Suprapubic skin (tissue), 4 donors: ENCODE measurements at places on chromosomes 11 and 22.

DNA sequence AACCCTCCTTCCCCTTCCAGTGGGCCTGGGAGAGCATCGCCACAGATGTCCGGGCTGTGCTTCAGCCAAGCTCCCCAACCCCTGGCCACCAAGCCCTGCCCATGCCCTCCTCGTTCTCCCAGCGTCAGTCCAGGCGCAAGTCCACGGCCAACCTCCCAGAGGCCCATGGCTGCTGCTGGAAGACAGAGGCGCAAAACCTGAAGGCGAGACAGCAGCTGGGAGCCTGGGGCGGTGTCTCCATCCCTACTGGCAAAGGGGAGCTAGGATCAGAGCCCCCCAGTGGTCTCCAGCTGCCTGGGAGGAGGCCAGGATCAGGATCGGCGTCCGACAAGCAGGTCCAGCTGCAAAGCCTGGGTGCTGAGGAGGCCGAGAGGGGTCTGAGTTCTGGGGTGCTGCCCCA lies 1.9 kb downstream of the TSGA10IP start:
- DNase-seq: no peak

GRCh38 chr11:121538054-121538453 lies 85.3 kb upstream of the SORL1-AS1 start:
- DNase-seq: no peak

- no peak for DNase-seq
These were observed 3.4 kb downstream of the PTPRJ start for GRCh38 chr11:47983464-47984397.

- no peak for DNase-seq
These were observed 138.9 kb downstream of the LARGE1 start for GRCh38 chr22:33781411-33781810.

DNA sequence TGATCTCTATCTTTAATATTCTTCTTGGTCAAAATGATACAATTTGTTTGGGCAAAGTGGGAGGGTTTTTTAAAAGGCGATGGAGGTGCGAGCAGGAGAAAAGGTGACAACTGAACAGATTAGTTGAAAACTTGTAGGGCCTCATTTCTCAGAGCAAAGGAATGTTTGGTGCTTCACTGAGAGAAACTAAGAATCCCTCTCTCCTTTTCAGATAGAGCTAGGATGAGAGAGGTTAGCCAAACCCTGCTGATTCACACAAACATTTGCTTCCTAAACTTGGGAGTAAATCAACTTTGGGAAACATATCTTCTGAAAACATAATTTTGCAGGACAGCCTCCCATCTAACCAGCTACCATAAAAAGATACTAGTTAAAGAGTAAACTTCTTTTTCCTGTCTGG lies 57.0 kb downstream of the PHF21A start:
- no peak for DNase-seq

- no peak for DNase-seq
These were observed 161.0 kb upstream of the SORL1-AS1 start for GRCh38 chr11:121613724-121614123.

DNA sequence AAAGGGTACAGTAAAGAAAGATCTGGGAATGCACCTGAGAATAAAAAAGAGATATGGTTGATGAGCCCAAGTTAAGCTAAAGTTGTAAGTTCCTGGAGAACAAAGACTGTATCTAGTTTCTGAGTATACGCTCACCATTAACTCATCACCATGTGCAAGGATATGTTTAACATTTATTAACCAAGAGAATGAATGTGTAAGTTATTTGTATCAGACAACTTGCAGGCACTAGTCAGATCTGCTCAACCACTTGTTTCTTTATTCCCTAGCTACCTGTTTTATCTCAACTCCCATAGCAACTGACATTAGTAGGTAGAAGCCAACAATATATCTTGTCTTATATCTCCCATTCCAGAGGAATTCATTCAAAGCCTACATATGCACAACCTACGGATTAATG lies 74.9 kb upstream of the KCNA4 start:
- no peak for DNase-seq

GRCh38 chr22:50306753-50307749 lies at the start of gene PLXNB2:
Gene PLXNB2 (minus strand): TSS chr22:50307646. CDS start chr22:50290584, 17,062 bp downstream.
- no peak for DNase-seq

GRCh38 chr11:106344394-106344793 lies 266.9 kb downstream of the AASDHPPT start:
- no peak for DNase-seq

DNA sequence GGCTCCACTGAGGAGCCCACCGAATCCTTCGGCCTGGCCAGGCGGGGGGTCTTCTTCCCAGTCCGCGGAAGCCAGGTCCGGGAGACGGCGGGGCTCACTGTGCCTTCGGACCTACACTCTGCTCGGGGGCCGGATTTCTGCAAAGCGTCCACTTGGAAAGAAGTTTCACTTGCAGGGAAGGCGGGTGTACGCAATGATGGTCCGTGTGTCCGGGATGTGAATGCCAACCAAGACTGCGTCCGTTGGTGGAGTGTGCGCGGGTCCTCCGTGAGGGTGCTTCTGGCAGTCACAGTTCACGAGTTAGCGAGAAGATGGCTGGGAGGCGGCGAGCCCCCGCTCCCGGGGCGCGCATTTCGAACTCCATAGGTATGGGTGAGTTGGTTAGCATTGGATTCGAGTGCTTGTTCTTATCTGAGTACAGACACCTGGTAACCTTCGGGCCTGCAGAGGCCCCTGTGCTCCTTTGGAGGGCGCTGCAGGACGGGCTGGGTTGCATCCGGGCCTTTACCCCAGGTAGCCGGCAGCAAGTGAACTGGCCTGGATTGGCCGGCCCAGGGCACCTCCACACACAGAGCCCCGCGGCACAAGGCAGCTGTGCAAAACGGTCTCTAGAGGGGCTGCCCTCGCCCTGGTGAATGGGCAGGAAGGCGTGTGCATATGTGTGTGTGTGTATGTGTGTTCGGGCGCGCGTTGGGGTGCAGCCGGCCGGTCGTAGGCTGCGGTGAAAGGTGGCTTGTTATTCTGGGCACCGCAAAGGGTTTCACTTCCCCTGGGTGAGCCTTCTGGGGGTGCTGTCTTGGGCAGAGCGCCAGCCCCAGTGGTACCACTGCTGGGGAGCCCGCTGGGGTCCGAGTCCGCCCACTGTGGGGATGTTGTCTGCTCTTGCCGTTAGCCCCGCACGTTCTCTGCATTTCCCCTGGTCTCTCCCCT lies 13.3 kb upstream of the CYP2R1 start:
- DNase-seq: peak; percentile 80

DNA sequence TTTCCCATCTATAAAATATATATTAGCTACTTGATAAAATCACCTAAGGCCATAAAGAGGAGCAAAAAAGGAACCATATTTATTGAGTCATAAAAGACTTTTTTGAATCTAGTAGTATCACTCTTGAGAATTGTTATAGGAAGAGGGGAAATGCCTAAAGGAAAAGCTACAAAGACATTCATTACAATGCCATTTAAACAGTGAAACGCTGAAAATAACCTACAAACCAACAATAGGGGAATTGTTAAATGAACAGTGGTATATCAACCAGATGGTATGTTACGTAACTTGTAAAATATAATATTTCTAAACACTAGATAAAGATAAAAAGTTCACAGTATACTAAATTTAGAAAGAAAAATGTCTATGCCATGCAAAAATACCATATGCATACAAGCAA lies 47.5 kb downstream of the FAM181B start:
- no peak for DNase-seq

- DNase-seq: no peak
These were observed 7.5 kb upstream of the OR8G1 start for GRCh38 chr11:124233376-124233775.

- DNase-seq: no peak
These were observed 32.2 kb upstream of the AMOTL1 start for GRCh38 chr11:94735907-94736306.

GRCh38 chr11:116234989-116235568 lies 537.7 kb downstream of the BUD13 start:
- no peak for DNase-seq

DNA sequence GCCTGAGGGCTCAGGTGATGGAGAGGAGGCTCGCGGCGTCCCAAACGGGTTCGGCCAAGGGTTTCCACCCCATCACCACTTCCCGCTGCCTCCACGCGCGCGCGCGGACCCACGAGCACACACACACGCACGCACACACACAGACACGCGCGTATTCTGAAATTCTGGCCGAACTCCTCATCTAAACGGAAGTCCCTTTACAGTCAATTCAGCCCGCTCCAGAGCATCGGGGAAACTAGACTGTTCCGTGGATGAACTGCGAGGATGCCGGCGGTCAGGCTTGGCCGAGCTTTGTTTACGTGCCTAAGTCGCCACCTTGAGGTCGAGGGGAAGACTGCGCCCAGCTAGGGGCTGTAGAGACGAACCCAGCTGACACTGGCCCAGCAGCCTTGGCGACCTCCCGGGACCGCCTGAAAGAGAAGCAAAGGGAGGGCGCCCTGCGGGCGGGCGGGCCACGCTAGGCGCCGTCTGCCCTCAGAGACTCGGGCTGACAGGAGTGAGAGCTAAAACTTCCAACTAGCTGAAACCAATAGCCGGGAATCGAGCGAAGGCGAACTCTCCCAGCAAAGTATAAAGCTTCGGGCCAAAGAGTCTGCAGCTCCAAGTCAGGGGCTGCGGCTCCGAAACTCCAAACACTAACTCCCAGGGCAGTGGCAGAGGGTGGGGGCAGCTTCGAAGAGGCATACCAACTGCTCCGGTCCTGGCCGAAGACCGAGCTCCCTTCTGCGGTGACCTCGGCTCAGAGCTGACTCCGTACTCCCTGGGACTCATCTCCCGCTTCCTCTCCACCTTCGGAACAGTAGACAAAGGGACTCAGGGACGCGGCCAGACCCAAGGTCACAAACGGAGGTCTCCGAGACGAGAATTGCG lies 124.7 kb upstream of the C11orf58 start:
- DNase-seq: peak; percentile 88

DNA sequence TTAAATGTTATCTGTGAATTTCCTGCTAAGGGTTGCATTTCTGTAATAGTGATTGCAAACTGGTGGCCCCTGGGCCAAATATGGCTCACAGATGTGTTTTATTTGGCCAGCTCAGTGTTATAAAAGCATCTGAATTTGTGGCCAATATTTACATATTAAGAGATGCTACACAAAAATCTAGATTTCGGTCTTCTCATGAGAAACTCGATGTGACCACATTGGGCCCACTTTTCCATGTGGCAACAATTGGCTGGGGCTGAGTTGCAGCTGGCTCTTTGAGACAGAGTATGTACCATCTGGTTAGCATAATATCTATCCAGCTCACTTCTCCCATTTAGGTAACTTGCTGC lies 244.5 kb upstream of the POU2AF2 start:
- no peak for DNase-seq

GRCh38 chr11:107988397-107989158 lies 20.1 kb upstream of the CUL5 start:
- no peak for DNase-seq

- DNase-seq: no peak
These were observed 1.0 kb upstream of the BIK start for GRCh38 chr22:43109511-43109910.

GRCh38 chr11:68345776-68346461 lies 33.5 kb downstream of the LRP5 start:
- no peak for DNase-seq

DNA sequence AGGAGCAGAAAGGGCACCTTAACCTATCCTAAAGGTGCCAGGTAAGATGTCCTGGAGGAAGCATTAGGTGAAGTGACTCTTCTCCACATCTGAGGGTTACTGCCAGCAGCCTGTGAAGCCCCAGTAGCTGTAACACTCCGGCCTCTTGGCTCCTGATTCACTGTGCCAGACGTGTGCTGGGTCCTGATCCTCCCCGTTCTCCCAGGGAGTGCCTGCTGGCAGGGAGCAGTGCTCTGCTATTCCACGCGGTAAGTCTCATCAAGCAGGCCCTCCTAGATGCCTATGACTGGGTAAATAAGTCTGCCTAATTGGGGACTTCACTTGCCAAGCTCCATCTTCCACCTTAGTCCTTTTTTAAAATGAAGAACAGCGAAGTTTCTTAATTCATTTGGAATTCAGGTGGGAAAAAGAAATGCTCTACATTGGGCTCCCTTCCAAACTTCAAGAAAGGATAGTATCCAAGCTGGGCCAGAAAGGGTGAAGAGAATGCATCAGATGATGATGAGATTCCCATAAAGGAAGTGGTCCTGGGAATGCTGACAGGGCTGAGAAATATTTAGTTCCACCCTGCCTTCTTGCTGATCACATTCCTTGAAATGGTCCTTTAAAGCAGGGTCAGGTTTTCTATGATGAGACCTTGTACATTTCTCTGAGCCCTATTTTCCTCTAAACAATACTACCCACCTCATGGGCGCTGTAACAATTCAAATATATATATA lies 188.0 kb downstream of the MAML2 start:
- DNase-seq: no peak

DNA sequence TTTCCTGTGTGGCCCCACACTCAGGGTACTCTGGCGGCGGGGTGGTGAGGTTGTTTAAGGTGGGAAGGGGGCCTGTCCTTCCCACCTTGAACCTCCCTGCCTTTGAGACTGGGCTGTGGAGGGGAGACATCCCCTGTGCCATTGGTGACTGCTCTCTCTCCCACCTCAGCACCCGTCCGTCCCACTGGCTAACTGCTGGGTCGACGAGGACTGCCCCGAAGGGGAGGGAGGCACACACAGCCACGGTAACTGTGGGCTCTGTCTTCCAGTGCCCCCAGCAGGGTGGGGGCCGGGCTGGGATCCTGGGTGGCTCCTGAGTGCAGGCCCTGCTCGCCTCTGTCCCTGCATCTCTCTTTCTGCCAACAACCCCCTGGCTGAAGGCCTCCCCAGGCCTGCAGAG lies 7.5 kb downstream of the P2RX6 start:
- no peak for DNase-seq

- DNase-seq: no peak
These were observed 1.3 kb downstream of the FAM180B start for GRCh38 chr11:47587723-47588326.

DNA sequence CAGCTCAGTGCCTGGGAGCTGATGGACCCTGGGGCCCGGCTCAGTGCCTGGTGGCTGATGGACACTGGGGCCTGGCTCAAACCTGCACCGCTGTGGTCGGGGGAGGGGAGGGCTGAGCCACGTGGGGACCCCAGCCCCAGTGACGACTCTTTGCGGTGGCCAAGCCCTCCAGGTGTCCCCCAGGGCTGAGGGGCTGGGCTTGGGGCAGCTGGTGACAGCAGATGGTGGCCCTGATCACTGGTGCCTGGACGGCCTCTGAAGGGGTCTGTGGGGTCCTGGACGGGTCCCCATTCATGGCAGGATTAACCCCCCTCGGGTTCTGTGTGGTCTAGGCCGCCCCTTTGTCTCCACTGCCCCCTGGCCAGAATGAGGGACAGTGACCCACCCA lies 3.4 kb upstream of the MUC5B start:
- DNase-seq: peak; percentile 60

DNA sequence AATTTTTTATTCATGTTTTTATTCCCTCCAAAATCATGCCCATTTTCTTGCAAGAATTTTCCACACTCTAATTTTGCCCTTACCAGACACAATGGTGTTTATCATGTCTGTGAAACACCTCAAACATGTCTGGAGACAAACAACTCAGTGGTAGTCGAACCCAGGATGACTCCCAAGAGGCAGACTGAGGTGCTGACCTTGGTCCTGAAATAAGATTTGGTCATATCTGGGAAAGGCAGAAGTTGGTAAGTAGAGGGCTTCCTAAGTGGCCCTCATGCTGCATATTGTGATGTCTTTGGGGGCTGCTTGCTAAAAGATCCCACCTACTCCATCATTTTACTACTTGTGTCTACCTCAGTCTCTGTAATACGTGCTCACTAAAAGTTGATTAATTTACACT lies 369.4 kb upstream of the ISX start:
- DNase-seq: no peak

GRCh38 chr22:24466716-24467328 lies 28.3 kb upstream of the UPB1 start:
- DNase-seq: no peak
